ENCODE measurements at places on chromosomes 7 and 10. TPM values are rescaled to one million over a fixed set of nuclear protein-coding genes. Genes with fewer than 3 reads are reported as not detected.

DNA sequence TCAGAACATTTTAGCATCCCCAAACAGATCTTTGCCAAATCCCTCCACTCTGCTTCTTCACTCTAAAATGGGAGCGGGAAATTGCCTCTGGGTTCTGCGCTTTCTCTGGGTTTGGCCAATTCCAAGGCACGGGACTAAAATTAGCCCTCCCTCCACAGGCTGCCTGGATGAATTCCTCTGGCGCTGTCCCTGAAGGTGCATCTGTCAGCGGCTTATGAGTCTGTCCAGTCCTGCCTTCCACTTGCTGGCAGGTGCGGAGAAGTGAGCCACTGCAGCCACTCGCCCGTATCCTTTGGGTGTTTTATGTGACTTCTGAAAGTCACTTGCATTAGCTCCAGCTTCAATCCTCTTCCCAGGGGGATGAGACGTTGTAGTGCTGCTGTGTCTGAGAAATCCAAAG, 121.6 kb downstream of the SH2D4B start:
- no peak for DNase-seq

- no peak for DNase-seq
Measured at GRCh38 chr7:130845581-130846085, 111.6 kb upstream of the KLF14 start.

Gene SORCS1
- total RNA-seq: not detected

DNA sequence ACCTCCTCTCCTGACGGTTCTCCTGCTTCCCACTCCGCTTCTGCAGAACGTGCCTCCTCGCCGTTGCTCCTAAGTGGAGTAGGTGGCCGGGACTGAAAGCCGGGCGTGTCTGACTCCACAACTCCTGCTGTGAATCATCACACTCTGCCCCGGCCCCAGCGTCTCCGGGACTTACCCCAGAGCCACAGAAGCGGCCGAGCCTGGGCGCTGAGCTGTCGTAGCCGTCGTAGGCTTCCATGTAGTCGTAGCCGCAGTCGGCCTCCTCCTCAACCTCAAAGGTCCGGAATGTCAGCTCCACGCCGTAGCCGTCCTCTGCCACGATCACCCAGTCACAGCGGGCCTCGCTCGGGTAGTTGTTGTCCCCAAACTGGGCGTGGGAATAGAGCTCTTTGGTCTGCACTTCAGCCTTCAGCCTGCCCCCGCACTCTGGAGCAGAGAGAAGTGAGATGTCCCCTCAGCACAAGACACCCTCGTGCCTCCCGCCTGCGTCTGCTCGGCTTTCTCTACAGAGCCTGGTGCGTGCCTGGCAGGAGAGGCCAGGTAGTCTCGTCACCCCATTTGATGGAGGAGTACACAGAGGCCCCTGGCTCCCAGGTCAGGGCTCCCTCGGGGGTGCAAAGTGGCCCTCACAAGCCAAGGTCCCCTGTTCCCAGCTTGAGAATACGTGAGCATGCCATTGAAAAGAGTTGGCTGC, 11.2 kb upstream of the OPALIN start:
- no peak for DNase-seq

- DNase-seq: no peak
Measured at GRCh38 chr7:124764847-124765400, 668 bp downstream of the GPR37 start.

GRCh38 chr7:55246171-55246570, 119.0 kb upstream of the LANCL2 start:
- DNase-seq: no peak
